Myometrial cell (primary cell): ENCODE measurements at places on chromosomes 3 and 15. TPM values are rescaled to one million over a fixed set of nuclear protein-coding genes. Genes with fewer than 3 reads are reported as not detected.

Gene RAD18
- total RNA-seq, result 6.1 and 7.4 TPM in 2 replicates

Gene NLGN1
- 1.6 and 2.0 TPM in 2 replicates for total RNA-seq

Gene BUB1B
- 15.3 and 22.3 TPM in 2 replicates for total RNA-seq

Gene CLDN18
- total RNA-seq, result not detected in 2 replicates

Gene ITIH1
- not detected in 2 replicates for total RNA-seq
